BE2C (cell line): ENCODE measurements at places on chromosomes 6 and 20.

DNA sequence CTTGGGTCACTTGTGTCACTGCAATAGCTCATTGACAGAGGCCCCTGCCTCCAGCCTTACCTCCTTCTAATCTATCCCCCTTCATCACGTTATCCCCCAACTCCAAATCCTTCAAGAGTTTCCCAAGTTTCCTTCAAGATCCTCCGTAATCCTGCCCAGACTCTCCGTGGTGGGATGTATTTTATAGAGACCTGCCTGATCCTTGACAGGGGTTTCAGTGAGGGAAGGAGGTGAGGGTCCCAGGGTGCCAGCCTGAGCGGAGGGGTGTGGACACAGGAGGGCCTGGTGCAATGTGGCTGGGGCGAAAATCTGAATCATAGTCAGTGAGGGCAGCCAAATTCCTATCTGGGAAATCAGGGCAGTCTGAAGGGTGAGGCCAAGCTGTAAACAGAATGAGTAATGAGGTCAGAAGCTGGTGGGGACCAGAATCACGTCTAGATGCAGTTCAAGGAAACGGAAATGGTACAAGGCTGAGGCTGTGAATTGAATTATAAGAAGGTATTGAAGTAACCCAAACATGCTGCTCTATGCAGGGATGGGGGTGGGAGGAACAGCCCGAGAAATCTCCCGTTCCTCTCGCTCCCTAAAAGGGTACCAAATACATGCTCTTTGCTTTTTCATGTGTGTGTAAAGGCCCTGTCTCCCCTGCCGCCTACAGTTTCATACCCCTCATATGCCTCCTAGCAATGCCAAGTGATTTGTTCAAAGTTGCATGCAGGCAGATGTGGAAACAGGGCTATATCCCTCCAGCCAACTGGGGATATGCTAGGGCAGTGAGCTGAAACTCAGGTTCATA lies 35.4 kb upstream of the PIM1 start:
- DNase-seq = no peak

DNA sequence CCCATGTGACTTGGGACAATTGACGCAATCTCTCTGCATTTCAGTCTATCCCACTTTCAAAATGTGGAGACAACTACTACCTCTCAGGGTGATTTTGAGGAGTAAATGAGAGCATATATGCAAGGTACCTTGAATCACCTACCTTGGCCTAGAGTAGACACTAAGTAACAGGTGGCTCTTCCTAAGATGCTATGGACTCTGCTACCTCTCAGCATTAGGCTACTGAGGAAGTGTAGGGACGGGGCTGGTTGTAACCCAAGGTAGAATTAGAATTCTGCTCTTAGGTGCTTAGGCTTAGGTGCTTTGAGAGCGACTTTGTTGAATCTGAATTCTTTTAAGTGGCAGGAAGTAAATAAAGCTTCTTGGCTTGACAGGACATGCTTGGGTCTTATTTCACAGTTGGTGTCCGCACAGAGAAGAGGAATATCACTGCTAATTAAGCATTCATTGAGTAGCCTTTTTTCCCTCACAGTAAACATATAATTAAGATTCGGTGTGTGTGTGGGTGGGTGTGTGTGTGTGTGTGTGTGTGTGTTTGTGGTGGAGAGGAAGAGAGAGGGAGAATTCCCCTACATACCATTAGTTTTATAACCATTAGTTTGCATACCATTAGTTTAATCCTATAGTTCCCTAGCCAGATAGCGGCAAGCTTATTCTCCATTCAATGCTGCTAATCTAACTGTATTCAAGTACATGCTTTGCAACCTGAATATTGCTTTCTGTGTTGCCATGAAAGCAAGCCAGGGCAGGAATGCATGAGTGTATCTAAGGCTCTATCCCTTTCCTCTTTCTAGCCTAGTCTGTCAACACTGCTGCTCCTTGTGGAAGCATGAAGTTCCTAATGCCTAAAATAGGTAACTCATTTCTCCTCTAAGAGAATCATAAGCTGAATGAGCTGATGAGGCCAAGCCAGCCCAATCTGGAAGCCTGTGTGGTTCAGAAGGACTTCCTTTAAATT lies 112.5 kb downstream of the IPCEF1 start:
- no peak for DNase-seq

DNA sequence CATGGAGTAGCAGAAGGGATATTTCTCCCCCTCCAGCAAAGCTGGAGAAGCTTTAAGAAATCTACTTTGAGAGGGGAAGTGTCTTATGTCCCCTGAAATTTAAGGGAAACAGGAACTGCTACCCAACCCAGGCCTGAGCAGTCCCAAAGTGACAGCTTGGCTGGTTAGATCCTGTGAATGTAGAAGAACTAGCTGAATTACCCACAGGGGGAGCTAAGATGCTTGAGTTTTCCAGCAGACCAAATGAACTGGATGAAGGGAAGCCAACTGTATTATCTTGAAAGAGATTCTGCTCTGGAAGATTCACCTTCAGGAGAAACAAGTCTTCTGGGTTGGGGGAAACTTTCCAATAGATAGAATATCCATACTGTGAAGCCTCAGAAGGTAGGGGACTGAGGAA lies 303.3 kb upstream of the MMS22L start:
- DNase-seq = peak; percentile 26

GRCh38 chr6:25399885-25400284 lies 120.7 kb downstream of the CARMIL1 start:
- DNase-seq = no peak

DNA sequence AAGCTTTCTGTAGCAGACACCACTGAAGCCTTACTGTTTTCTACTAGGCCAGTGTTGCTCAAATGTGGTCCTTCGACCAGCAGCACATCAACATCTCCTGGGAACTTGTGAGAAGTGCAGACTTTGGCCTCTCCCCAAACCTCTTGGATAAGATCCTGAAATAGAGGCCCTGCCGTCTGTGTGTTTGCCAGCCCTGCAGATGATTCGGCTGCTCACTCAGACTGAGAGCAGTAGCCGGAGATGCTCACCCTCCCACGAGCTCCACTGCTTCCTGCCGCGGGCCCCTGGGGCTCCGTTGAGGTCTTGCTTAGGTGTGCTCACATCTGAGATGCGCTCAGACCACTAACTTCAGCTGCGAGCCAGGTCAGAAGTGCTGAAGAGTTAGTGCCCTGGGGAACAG lies 129.5 kb upstream of the SSTR4 start:
- no peak for DNase-seq

- no peak for DNase-seq
Observed at GRCh38 chr6:14824484-14825275, 421.2 kb upstream of the JARID2 start.

GRCh38 chr6:105624021-105624420 lies 221.1 kb upstream of the PREP start:
- DNase-seq = no peak

GRCh38 chr6:71544028-71544427 lies 255.4 kb downstream of the OGFRL1 start:
- DNase-seq = no peak

- no peak for DNase-seq
Observed at GRCh38 chr6:40295251-40295950, 291.8 kb downstream of the LRFN2 start.

GRCh38 chr20:62222266-62222850 lies 2.3 kb upstream of the HRH3 start:
- no peak for DNase-seq

- no peak for DNase-seq
Observed at GRCh38 chr6:15061908-15062515, 183.9 kb upstream of the JARID2 start.

- no peak for DNase-seq
Observed at GRCh38 chr6:2378046-2378657, 132.7 kb upstream of the GMDS start.

- DNase-seq = peak; percentile 46
Observed at GRCh38 chr6:157269261-157269794, 54.0 kb downstream of the TMEM242 start.

DNA sequence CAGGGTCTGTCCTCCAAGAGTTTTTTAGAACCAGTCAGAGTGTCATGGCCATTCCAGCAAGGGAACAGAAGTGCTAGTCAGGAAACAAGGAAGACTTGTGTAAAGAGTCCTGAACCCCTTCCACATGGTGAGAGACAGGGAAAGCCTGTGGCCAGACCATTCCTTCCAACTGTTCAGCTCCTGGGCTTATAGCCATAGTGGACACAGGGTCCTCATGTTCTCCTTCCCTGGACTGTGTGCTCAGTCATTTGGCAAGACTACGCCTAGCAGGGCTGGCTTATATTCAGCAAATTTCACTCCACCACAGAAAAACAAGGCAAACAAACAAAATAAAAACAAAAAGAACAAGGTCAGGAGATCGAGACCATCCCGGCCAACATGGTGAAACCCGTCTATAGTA lies 60.5 kb downstream of the NRN1 start:
- no peak for DNase-seq

GRCh38 chr6:96212066-96212465 lies 196.3 kb downstream of the FUT9 start:
- DNase-seq = no peak

DNA sequence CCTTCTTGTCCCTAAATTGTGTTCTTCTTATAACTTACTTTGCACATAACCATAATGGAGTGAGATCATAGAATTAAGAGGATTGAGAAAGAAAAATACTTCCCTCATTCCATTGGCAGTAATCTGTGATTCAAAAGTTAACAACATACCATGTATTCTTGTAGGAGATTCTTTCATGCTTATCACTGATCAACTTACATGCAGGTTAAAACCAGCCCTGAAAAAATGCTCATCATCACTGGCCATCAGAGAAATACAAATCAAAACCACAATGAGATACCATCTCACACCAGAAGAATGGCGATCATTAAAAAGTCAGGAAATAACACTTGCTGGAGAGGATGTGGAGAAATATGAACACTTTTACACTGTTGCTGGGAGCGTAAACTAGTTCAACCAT lies 36.5 kb upstream of the GFRAL start:
- no peak for DNase-seq

- no peak for DNase-seq
Observed at GRCh38 chr6:119739769-119740168, 390.2 kb upstream of the MAN1A1 start.

DNA sequence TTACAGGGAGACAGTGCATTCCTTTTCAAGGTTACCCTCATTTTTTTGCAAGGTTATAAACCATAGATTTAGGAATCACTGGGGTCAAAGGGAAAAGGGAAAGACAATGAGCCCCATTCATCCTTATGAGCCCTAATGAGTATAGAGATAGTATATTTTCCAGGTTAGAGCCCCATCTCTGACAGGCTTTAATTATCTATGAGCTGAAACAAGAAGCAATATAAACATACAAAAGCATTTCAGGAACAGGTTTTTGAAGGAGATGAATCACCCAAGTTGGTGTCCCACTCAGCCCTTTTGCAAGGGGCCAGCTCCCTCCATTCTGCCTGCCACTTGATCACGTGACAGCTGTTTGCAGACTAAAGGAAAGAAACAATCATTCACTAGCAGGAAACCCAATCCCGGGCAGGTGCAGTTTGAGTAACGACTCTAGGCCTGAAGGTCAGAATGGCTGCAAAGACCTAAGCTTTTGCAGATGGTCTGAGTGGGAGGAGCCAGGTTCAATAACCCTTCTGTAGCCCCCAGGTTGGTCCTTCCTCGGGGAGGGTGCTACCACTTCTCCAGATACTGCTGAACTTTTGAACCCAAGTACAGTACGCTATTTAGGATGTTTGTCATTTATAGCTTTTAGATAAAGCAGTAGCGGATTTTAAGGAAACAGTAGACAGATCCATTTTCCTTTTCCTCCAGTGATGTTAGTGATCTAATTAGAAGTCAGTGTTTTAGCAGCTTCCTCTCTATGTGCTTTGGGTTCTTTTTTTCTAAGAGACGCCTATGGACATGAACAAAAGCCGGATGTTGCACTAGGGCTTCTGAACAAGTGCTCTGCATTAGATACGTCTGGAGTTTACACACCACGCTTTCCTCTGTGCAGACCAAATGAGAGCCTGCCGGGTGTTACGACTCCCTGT lies 253.2 kb downstream of the SOX4 start:
- peak; percentile 24 for DNase-seq

DNA sequence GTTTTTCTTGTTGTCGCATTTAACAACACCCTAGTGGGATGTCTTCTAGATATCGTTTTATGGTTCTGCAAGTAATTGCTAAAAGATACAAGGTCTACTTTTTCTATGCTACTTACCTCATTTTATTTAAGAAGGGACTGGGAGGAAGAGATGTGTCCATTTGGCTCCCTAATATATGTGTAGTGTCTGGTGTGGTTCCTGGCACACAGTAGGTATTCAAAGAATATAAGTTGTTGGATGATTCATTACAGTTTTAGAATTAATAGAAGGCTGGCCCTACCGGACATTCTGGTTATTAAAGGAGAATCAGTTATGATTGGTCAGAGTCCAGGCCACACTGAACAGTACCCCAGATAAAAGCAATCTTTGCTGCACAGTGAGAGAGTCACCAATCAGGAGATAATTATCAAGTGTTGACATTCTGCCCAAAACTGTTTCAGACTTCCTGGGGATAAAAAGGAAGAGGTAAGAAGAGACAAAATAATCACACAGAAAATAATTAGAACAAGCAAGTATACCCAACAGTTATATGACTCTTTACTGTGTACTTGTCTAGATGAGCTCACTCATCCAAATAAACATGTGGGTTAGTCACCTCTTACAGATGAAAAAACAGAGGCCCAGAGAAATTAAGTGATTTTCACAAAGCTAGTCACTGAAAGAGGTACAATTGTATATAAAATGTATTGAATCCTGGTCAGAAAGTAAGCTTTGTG lies 7.0 kb downstream of the TMEM244 start:
- no peak for DNase-seq

- no peak for DNase-seq
Observed at GRCh38 chr6:42958125-42958524, 2.4 kb upstream of the GNMT start.

DNA sequence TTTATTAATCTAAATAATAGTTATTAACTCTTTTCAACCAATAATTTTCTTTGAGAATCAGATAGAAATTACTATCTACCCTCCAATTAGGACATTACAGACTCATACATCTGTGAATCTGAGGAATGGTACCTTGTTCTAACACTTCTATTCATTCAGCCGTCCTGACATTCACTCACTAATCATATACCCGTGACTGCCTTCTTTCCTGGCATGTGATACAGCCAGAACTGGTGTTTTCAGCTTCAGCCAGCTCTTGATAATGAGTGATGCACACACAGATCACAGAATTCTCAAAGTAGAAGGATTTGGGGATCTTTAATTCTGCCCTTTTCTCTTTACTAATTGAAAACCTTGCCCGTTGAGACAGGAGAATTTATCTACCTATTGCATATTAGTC lies 499.9 kb downstream of the UTRN start:
- no peak for DNase-seq

DNA sequence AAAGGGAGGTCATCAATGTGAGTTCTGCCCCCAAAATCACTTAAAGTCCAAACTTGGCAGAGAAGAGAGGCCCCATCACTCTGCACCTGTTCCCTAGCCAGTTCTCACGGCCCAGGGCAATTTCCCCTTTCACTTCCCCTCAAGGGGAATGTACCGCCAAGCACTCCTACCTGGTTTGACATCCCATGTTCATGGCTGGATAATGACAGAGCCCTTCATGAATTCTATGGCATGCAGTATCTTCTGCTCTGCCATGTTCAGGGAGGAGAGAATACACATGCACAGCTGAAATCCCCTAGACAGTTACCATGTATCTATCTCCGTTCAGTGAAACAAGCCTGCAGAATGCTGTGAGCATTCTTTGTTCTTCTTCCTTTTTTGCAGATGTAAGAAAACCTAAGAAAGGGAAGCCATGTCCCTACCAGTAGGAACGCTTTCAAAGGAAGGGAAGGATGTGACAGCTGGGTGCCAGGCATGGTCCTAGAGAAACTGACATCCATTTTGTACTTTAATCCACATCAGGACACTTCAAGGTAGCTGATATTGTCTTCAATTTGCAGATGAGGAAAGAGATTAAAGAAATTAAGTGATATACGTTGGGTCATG lies 79.8 kb upstream of the ARID1B start:
- no peak for DNase-seq
